ENCODE measurements at places on chromosomes 3 and 15. TPM values are rescaled to one million over a fixed set of nuclear protein-coding genes. Genes with fewer than 3 reads are reported as not detected.

BMF gene
- 5.5 TPM for total RNA-seq

SCAMP5 gene
- total RNA-seq = 0.80 TPM

FURIN gene
- 211 TPM for total RNA-seq

SLC28A2 gene
- total RNA-seq = not detected

MME gene
- total RNA-seq = not detected

P2RY12 gene
- not detected for total RNA-seq

TP63 gene
- 2.9 TPM for total RNA-seq

KNG1 gene
- total RNA-seq = not detected

EXD1 gene
- total RNA-seq = not detected

CLDN16 gene
- total RNA-seq = not detected

NR2C2 gene
- 58.9 TPM for total RNA-seq

LOXL1 gene
- 0.70 TPM for total RNA-seq

MESD gene
- 38.8 TPM for total RNA-seq

SPESP1 gene
- 0.64 TPM for total RNA-seq

HHATL gene
- not detected for total RNA-seq

TFG gene
- 59.4 TPM for total RNA-seq

CFAP92 gene
- total RNA-seq = not detected

GATA2 gene
- not detected for total RNA-seq

TMEM44 gene
- total RNA-seq = 6.9 TPM

CELF6 gene
- total RNA-seq = 0.91 TPM

DVL3 gene
- 39.7 TPM for total RNA-seq

TUSC7 gene
- not detected for total RNA-seq

IFT57 gene
- 16.7 TPM for total RNA-seq

NOX5 gene
- total RNA-seq = 0.02 TPM

ARRDC4 gene
- 0.39 TPM for total RNA-seq

Data from T-helper 2 cell treated with Interferon-gamma antibody and Interleukin-4, amounts not matched to agents 100 ng/mL and 5 ng/mL, for 36 hours (primary cell).